ENCODE measurements at places on chromosomes 11 and 22.

DNA sequence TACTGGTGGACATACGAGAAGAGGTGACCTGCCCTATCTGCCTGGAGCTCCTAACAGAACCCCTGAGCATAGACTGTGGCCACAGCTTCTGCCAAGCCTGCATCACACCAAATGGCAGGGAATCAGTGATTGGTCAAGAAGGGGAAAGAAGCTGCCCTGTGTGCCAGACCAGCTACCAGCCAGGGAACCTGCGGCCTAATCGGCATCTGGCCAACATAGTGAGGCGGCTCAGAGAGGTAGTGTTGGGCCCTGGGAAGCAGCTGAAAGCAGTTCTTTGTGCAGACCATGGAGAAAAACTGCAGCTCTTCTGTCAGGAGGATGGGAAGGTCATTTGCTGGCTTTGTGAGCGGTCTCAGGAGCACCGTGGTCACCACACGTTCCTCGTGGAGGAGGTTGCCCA, 6.9 kb downstream of the TRIM6 start:
- no peak for DNase-seq

DNA sequence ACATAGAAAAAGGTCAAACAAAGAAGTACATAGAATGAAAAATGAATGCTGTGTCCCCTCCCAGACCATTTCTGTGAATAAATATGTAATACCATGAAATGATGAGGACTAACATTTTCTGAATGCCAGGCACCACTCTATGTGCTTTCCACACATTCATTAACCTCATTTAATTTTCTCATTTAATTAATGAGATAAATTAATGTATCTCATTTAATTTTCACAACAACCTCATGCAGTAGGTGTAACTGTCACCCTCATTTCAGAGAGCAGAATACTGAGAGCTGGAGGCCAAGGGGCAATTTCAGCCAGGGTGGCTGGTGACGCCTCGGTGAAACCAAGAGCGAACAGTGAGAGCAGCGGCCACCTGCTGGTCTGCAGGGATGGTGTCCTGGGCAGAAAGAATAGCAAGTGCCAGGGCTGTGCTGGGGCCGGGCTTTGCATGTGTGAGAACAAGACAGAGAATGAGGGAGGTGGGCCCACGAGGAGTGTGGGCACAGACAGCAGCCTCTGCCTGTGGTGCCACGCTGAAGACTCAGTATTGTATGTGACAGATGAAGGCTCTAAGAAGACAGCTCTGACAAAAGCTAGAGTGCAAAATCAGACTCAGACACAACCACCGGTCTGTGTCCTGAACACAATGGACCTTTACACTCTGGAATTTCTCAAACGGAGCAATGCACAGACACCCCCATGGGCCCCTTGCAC, 1.8 kb upstream of the SERPIND1 start:
- DNase-seq, result no peak

GRCh38 chr11:124839128-124839971, 25.9 kb upstream of the ROBO3 start:
- no peak for DNase-seq

- no peak for DNase-seq
These were observed 831.2 kb downstream of the METTL15 start for GRCh38 chr11:28939381-28939780.

- no peak for DNase-seq
These were observed 36.6 kb downstream of the GAS2 start for GRCh38 chr11:22703040-22703439.

- no peak for DNase-seq
These were observed 118.0 kb downstream of the SNX19 start for GRCh38 chr11:130798280-130798679.

Data from stimulated activated CD8-positive, alpha-beta memory T cell treated with anti-CD3 and anti-CD28 coated beads, Interleukin-4, amount 100 ng/mL, for 24 hours (primary cell).